ENCODE measurements at places on chromosomes 11 and 22.

DNA sequence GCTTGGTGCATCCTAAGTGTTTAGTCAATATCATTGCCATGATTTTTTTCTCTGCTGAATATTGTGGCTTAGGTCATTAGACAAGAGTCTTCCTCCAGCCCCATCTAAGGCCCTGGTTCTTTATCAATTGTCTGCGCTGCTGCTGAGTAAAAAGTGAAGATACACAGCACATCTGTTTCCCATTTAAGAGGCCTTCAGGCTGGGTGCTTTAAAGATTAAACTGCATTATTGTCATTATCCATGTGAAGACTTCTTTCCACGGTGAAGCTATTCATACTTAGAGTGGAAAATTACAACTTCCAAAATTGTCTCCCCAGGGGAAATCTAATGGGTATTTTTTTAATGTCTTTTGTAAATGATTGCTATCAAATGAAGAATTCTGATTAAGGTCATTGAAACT is 719.8 kb upstream of the LRRC4C start:
- peak; percentile 48 for DNase-seq

GRCh38 chr22:39748877-39749276 is 144.7 kb downstream of the ENTHD1 start:
- DNase-seq = peak; percentile 55

DNA sequence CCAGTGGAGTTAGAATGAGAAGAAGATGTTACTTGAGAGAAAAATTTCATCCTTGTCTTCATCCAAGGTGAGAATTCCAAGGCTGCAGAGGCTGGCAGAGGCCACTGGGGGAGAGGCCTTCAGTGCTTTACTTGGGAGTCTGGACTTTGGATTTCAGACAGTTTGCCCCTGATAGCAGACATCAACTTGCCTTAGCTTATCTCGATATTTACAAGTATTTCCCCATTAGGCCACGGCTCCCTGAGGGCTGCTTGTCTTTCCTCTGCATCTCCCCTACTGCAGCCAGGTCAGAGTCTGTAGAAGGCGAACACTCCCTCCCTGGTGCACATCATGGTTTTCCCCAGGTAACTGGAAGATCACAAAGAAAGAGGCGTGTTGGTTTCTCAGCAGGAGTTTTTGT is 29.9 kb upstream of the BSX start:
- no peak for DNase-seq

DNA sequence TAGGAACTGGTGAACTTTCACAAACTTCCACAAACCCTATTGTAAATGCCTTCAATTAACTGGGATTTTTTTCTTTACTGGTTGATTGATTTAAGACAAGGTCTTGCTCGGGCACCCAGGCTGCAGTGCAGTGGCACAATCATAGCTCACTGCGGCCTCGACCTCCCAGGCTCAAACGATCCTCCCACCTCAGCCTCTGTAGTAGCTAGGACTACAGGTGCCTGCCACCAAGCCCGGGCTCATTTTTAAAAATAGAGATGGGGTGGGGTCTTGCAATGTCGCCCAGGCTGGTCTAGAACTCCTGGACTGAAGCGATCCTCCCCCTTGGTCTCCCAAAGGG is 35.7 kb upstream of the POLA2 start:
- no peak for DNase-seq

- peak; percentile 69 for DNase-seq
Observed at GRCh38 chr11:125995313-125995712, 49.5 kb downstream of the VSIG10L2 start.

GRCh38 chr11:11409224-11409623 is 56.2 kb upstream of the CSNK2A3 start:
- no peak for DNase-seq

GRCh38 chr11:16002942-16003341 is 353.4 kb downstream of the SOX6 start:
- no peak for DNase-seq

GRCh38 chr11:131671734-131672133 is 301.3 kb downstream of the NTM start:
- no peak for DNase-seq

GRCh38 chr11:46669711-46670139 is 30.7 kb downstream of the ARHGAP1 start:
- DNase-seq = peak; percentile 52

DNA sequence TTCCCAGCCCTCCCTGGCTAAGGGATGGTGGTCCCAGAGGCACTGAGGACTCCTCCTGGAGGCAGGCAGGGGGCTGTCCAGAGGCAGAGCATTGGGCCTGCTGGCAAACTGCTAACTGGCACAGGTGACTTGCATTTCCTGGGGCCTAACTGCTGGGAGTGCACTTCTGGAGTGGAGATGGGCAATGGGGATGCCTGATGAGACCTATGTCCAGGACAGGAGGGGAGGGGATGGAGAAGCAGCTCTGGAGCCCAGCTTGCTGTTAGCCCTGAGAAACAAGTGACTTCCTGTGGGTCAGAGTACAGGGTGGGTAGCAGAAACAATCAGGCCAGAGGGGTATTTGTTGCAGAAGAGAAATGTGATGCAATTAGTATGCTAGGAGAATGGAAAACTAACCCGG is 253.2 kb downstream of the ST3GAL4 start:
- DNase-seq = no peak

Data from A673 (cell line).